ENCODE measurements at places on chromosomes 16 and 17.

DNA sequence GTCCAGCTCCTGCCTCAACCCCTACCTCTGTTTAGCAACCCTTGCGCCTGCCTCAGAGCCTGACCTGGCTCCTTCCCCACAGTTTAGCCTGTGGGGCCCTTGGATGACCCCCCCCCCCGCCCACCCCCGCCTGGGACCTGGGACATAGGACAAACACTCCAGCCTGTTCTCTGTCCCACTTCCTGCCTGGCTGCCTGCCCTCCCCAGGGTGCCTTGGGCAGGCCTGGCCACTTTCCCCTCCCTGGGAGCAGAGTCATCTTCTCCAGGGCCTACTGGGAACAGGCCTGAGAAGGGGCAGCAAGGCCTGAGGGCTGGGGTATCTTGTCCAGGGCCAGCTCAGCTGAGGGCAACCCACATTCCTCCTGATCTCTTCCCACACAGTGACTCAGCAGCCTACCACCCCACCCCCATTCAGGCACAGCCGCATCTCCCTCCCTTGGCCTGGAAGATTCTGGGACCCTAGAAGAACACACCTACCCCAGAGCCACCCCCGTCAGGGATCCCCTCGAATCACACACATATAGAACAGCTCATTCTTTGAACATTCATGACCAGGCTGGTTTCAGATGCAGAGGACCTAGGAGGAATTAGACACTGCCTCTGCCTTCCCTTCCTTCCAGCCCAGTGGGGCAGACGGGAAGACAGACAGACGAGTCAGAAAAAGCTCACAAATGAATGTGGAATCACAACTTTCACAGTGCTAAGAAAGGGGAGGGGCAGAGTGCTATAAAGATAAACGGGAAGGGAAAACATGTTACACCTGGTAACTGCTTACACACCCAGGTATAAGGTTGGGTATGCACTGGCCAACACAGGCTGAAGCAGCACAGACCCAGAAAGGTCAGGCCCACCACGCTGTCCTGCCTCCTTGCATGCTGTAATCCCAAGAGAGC lies 6.0 kb downstream of the FHOD1 start:
- no peak for DNase-seq

- no peak for DNase-seq
These were observed 495.1 kb downstream of the CDH11 start for GRCh38 chr16:64626776-64627175.

DNA sequence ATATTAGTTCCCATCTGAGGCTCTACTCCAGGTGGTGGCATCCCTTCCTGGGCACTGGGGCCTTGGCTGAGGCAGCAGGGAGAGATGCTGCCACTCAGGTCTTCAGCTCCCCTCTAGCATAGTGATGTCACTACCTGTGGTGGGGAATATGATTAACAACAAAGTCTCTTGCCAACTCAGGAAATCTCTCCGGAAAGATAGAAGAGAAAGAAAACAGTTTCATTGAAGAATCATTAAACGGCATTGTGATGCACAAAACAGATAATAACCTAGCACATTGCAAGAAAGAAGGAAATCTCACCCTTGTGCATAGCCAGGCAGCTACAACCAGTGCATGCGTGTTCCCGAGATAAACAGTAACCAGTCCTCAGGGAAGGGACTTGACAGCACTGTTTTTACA lies 12.2 kb upstream of the ZNF267 start:
- no peak for DNase-seq

DNA sequence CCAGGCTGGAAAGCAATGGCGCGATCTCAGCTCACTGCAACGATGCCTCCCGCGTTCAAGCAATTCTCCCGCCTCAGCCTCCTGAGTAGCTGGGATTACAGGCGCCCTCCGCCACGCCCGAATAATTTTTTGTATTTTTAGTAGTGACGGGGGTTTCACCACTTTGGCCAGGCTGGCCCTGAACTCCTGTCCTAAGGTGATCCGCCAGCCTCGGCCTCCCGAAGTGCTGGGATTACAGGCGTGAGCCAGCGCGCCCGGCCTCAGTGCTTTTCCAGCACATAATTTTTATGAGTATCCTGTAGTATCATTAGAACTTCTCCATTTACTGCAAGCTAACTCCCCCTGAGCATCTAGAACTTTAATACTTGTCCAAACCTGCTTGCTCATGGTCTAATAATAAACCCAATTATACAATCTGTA lies 1.8 kb downstream of the UBE2G1 start:
- DNase-seq, result no peak

GRCh38 chr17:1714427-1714979 lies 4.3 kb upstream of the TLCD2 start:
- peak; percentile 98 for DNase-seq

- DNase-seq, result no peak
These were observed 6.1 kb downstream of the KIF19 start for GRCh38 chr17:74332017-74332650.
